Fibroblast of pulmonary artery (primary cell): ENCODE measurements at places on chromosomes 6 and 20.

DNA sequence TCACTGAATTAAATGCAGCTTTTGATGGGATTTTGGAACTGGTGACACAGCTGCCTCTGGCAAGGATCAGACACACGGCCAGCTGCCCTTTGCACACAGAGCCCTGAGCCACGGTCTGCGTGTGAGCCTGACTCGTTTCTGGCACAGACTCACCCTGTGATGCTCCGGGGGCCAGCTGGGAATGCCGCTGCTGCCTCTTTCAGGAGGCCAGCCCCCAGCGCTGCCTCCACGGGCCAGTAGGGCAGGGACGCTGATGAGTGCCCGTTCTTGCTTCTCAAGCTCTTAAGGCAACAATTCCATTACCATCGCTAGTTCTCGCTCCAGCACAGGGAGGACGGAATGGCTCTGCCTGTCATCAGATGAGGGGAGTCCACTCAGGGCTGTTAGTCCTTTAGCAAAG lies 61.6 kb downstream of the IRF4 start:
- no peak for DNase-seq

- peak; percentile 98 for DNase-seq
These were observed 178.3 kb downstream of the THBS2 start for GRCh38 chr6:169075211-169075914.

DNA sequence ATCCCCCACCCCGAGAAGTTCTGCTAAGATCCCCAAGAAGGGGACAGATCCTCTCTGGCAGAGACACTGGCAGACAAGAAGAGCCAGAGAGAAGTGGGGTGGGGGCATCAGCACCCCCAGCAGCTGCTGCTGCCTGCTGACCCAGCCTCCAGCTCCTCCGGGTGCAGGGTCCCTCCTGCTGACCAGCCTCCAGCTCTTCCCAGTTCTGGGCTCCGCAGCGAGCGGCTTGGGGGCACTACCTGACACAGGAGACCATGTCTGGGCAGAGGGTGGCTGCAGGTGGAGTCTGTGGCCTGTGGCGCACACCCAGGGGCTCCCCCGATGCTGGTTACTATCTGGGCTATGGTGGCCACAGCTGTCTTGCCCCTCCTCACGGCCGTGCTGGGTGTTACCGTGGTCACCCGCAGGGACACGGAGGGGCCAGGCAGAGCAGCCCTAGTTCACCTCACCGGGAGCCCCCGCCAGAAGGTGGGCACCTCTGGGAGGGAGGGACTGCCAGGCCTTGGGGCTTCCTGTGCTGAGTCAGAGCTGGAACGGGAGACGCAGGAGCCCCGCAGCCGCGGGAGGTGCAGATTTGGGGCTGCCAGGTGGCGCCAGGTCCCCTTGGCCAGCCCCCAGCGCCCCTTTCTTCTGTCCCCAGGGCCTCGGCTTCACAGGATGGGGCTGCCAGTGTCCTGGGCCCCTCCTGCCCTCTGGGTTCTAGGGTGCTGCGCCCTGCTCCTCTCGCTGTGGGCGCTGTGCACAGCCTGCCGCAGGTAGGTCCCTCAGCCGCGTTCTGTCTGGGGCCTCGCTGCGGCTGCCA lies 630 bp downstream of the LIME1 start:
- no peak for DNase-seq

GRCh38 chr6:68139130-68139529 lies 496.0 kb upstream of the ADGRB3 start:
- DNase-seq, result no peak

DNA sequence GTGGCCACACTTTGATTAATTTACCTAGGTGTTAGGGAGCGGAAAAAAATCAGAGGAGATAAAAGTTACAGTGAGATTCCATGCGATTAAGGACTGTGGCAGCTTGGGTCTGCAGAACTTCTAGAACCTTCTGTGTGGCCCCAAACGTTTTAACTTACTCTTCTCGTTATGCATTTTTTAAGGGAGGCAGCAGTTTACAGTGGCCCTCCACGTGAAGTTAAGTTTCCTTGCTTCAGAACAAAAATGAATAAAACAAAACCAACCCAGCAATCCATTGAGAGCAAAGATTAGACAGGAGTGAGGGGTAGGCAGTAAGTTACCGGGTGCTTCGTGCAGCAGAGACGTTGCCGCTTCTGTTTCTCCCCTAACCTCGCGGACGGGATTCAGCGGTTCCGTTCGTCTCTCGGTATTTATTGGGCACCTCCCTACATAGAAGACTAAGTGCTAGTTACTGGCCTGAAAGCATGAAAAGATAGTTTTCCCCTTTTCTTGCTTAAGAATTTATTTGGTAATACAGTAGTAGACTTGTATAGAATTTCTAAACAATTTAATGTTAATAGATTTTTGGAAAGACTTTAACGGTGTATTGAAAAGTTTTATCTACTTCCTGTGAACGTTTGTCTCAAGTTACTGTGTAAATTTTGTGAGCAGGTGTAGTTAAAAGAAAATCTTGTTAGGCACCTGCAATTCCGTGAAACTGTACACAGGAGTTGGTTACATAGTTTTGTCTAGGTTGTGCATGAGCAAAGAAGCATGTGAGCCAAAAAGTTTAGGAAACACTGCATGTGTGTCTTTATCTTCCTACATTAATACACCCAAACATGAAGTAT lies 1.1 kb downstream of the BAG2 start:
- peak; percentile 43 for DNase-seq

DNA sequence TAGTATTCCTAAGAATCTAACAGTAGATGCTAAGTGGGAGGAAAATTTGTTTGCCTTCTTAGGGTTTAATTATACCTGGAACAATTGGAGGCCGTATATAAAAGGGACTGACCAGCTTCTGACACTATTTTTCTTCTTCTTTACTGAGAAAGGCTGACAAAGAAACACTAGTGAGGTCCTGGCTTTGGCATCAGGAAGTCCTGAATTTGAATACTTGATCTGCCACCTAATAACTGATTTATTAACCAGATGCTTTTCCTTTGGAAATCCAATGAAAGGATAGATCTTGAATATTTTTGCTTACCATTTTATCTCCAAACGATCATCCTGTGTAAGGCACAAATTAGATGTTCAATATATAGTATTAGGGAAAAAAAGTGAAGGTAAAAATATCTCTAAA lies 382.5 kb downstream of the CENPW start:
- no peak for DNase-seq

DNA sequence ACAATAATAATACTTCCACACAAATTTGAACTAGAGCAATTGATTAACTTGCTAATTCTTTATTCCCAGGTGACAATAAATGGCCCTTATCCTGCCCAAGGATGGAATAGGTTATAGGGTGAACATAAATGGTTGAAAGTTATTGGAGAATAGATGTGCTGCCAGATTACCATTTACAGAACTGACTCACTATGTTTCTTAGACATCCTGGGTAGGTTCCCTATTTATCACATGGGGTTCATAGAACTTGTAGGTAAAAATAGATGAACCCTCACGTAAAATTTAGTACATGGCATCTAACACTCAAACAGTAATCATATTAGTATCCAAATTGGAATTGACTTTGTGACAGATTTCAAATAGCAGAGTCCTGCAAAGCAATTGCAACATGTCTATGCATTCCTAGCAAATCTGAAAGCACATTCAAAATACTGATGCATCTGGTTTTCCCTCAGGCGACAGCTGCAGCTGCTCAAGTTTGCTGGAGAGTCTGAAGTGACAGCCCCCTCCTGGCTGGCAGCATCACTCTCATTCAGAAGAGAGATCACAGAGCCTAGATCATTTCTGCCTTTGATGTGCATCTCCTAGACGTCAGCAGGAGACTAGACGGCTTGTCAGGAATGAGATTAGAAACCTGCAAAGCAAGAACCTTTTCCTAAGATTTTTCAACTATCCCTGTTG lies 80.2 kb upstream of the RNF217 start:
- peak; percentile 72 for DNase-seq

- no peak for DNase-seq
These were observed 348.3 kb upstream of the POU3F2 start for GRCh38 chr6:98486057-98486456.

- DNase-seq, result no peak
These were observed 16.3 kb downstream of the LRRC73 start for GRCh38 chr6:43493833-43494232.

DNA sequence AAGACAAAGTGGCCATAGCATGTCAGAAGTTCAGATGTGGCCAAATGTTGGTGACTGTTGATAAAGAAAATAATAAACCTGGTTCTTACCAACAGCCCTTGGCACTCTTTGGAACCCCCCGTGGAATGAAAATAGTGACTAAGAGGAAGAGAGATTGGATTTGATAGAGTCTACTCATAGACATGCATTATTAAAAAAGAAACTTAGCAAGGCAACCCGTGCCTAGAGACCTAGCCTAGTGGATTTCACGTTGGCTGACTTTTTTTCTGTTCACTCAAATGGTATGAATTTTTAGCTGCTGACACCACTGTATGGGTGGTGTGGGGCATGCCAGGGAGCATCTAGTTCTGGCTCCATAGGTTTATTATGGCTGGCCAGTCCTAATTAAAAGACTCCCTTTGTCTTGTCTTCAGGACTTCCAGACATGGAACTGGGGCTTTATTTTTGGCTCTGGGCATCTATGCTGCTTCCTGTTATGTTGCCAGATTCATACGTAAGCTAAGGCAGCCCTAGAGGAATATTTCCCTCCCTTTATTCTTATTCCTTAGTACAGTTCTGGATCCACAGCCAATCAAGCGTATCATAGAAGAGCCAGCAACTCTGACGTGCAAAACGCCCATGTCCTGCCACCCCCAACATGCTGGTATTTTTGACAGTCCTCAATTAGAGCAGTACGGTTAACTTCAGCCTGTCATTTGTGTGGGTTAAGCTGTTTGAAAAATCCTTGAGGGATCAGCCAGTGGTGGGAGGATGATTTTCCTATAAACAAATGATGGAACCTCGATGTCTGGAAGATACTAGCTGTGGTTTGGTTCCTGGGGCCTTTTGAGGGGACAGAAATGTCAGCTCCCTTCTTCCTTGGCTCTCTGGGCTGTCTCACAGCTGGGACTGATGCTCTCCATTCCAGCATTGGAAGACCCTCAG lies 127.5 kb downstream of the ISM1 start:
- DNase-seq, result peak; percentile 10

- no peak for DNase-seq
These were observed 19.5 kb upstream of the GMNN start for GRCh38 chr6:24755279-24755678.

DNA sequence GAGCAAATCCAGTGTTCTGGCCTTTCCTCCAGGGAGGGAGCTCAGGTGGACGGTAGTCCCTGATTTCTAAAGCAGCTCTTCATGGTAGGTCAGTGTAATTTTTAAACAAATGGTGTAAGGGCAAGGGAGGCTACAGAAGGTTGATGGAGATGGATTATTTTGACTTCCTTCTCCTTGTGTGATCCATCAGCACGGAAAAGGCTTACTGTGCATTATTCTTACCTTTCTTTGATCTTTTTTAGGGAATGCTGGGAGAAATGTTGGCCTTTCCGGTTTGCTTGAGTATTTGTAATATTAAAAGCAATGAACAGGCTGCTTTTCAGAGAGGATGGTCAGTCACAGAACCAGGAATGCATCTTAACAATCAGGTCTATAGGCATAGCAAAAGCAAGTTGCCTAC lies 487.0 kb upstream of the BTBD3 start:
- no peak for DNase-seq

DNA sequence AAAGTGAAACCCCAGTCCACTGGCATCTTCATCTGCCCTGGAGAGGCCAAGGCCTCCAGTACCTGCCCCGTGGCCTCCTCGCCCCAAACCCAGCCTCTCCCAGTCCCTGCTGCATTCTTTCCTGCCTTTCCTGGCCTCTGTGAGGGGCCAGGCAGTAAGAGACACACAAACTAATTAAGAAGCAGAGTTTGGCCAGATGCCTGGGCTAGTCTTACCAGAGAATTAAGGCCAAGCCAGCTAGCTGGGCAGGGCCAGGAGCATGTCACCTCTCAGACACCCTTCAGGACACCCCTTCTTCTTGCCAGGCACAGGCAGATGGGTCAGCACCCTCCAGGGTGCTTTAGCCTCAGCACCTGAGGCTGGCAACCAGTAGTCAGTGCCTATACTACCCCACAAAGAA lies 2.4 kb downstream of the MDGA1 start:
- DNase-seq, result no peak

DNA sequence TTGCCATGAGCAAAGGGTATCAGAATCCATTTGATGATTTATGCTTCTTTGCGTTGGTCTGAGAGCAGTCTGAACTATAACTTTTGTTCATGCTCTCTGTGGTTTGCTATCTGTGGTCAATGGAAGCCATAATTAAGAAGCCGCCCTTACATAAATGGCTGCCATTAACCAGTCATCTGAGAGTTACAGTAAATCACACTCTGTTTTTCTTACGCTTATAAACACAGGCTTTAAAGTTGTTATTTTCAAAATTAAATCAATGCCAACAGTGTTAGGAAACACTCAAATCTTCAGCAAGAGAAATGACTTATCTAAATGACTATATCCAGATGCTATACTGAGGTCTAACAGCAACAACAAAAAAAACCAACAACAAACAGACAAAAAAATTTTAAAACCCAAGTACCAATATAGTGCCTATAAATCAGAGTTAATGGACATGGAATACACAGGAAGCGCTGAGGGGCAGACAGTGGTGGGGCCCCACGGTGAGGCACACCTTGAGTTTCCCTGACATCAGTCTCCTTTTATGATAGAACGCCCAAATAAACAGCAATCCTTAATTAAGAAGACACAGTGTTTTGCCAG lies 108.0 kb upstream of the C6orf118 start:
- no peak for DNase-seq

DNA sequence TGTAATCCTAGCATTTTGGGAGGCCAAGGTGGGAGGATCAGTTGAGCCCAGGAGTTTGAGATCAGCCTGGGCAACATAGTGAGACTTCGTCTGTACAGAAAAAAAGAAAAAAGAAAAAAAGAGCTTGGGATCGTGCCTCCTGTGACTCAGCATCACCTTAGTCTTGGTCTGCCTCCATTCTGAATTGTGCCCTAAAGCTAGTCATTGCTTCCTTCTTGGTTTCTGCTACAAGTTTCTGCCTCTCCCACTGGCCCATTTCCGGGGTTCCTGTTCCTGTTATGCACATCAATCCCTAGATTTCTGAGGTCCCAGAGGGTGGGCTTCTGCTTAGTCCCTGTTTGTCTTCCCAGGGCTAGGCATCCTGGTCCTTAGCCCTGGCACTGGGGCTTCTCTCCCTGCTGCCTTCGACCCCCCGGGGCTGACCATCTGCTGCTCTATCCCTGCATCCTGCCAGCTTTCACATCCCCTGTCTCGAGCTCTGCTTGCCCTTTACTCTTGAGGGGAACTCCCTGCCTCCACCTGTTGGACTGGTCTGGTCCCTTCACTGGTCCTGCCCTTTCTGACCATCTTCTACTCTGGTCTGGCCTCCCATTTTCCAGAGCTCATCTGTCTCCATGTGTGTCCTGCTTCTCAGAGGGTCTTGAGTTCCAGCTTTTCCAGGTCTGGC lies 77.5 kb upstream of the ESR1 start:
- DNase-seq, result no peak

GRCh38 chr6:44061375-44062104 lies 65.7 kb downstream of the MRPL14 start:
- DNase-seq, result peak; percentile 60

- peak; percentile 14 for DNase-seq
These were observed 131.6 kb downstream of the UTRN start for GRCh38 chr6:144416773-144417172.

- no peak for DNase-seq
These were observed 35.8 kb upstream of the TPD52L1 start for GRCh38 chr6:125117818-125118217.
